ENCODE measurements at places on chromosomes 7 and 10.
A peak's percentile ranks its signal among the peaks of the same experiment; 100 is the strongest.

DNA sequence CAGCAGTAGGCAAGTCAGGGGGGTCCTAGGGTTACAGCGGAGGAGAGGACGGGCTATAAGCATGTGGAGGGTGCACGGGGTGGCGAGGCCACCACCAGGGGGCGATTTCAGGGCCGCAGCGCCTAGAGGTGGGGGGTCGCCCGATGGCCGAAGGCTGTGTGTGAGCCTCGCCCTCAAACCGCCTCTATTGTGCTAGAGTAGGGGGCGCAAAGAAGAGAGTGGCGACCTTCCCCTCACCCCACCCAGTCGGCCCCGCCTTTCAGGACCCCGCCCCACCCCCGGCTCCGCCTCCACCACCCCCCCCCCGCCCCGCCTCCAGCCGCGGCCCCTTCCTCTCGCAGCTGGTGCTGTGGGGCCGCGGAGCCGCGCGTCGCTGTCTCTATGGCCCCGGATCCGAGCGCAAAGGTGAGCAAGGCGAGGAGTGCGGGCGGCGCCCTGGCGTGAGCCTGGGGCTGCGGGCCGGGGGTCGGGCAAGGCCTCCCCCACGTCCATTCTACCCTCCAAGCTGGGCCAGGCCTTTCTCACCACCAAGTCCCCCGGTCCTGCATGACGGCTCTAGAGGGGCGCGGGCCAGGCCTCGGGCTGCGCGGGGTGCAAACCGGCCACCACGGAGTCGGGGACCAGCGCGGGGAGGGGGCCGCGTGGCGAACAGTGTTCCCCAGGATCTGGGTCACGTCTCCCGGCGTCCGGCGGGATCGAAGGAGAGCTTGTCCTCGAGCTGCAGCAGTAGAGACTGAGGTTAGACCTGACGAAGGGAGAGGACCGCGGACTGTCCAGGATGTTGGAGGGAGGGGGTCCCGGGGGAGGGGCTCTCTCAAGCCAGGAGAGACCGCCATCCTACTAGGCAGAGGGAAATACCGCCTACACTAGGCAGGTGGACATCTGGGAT, at the start of gene SEMA4G:
SEMA4G (plus strand) TSS at position 318 of the 889 bp plus-strand sequence. CDS start 3,409 bp downstream, outside the sequence.
- DNase-seq = peak; percentile 18

DNA sequence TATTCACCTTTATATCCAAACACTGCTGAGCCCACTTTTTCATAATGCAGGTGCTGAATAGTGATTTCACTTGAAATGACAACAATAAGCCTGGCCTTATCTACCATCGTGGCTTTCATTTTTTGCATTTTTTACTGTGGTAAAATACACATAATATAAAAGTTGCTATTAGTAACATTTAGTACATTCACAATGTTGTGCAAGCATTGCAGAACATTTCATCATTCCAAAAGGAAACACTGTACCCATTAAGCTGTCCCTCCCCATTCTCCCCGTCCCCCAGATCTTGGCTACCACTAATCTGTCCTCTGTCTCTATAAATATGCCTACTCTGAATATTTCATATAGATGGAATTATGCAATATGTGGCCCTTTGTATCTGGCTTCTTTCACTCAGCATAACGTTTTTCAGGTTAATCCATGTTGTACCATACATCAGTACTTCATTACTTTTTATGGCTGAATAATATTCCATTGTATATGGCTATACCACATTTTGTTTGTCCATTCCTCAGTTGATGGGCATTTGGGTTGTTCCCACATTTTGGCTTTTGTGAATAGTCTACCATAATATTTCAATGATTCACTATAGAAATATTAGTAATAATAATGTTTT, 68.5 kb upstream of the ARID5B start:
- no peak for DNase-seq

DNA sequence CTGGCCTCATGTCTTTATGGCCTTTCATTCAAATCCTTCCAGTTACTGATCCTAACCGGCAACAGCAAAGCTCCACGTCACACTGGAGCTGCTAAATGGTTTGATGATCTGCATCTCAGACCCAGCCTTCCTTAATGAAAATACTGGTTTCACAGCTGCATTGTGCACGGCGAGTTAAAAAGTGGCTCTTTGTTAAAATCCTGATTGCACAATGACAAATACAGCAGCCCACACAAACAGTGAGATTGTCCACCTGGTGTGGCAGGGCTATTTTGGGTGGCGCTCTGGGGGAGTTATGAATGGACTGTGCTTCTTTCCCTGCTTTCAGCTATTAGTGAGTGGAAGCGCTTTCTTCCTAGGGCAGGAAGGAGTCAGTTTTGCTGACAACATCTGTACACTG, 63.4 kb upstream of the C1QL3 start:
- no peak for DNase-seq

DNA sequence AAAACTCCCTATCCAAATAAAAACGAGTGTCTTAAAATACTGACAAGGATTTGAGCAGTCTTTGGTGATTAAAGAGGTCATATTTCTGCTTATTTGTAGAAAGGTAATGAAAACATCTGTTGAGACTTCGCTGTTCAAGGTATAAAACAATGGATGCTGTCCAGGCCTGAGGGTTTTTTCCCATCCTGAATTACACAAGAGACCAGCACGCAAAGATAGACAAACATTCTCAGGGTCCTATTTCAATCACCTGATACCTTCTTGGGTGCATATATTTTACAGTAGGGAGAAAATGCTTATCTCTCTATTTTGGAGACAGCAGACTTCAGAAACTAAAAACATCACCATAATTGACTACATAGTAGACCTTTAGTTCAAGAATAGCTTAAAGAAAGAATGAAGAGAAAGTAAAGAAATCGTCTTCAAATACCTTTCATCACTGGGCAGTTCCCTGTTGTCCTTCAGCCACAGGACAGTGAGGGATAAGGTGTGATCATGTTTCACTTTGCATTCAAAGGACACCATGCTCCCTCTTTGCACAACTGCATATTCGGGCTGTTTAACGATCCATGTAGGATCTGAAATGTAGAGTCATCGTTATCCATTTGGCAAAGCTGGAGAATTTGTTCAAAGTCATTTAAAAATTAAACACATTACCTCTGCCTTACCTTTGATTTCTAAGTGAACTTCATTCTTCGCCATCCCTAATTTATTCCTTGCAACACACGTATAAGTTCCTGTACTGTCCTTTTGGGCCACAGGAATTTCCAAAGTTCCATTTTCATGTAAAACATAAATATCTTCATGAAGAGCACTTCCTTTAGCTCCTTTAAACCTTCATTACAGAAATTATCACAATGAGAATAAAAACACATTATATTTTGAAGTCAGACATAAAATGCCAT, 63.7 kb upstream of the LAMB4 start:
- DNase-seq = no peak

- peak; percentile 29 for DNase-seq
Observed at GRCh38 chr7:5284304-5285281, 1.9 kb downstream of the SLC29A4 start.
